ENCODE measurements at places on chromosomes 16 and 17.

- no peak for DNase-seq
These were observed 4.0 kb downstream of the PRAC1 start for GRCh38 chr17:48718227-48718760.

DNA sequence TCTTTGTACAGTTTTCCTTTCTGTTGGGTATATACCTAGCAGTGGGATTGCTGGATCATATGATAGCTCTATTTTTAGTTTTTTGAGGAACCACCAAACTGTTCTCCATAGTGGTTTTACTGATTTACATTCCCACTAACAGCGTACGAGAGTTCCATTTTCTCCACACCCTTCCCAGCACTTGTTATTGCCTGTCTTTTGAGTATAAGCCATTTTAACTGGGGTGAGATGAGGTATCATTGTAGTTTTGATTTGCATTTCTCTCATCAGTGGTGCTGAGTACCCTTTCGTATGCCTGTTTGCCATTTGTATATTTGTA lies 887 bp upstream of the EVI2B start:
- DNase-seq = no peak

- DNase-seq = peak; percentile 12
These were observed 40.1 kb downstream of the MYO18A start for GRCh38 chr17:29140051-29140621.

GRCh38 chr17:50919321-50920040 lies 53.3 kb upstream of the TOB1 start:
- peak; percentile 99 for DNase-seq

DNA sequence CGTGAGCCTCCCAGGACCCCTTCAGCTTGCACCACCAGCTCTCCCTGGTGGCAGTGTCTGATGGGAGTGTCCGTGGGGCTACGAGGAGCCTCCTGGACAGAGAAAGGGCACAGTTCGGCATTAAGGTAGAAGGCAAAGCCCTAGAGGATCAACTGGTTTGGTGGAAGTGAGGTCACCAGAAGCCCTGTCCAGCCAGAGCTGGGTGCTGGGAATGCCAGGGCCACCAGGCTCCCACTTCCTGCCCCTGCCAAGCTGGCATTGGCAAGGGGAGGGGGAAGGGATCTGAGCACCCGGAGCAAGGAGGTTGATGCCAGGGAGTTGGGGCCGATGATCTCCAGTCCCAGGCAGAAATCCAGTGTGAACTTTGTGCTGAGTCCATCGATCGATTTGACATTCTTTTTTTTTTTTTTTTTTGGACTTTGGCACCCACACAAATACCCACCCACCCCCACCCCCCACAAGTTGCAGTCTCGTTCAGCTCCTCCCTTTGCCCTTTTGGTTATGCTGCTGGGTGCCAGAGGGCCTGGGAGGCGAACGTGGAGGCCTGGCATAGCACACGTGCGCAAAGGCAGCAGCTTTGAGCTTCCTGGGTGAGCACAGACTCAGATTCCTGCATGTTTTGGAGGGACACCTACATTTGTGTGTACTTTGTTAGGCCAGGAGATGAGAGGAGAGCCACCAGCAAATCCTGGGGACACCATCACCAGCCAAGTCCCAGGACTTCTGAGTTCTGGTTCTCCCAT lies 2.1 kb downstream of the NHERF1 start:
- no peak for DNase-seq

GRCh38 chr16:57637965-57638364 lies 9.5 kb downstream of the ADGRG1 start:
- DNase-seq = no peak

DNA sequence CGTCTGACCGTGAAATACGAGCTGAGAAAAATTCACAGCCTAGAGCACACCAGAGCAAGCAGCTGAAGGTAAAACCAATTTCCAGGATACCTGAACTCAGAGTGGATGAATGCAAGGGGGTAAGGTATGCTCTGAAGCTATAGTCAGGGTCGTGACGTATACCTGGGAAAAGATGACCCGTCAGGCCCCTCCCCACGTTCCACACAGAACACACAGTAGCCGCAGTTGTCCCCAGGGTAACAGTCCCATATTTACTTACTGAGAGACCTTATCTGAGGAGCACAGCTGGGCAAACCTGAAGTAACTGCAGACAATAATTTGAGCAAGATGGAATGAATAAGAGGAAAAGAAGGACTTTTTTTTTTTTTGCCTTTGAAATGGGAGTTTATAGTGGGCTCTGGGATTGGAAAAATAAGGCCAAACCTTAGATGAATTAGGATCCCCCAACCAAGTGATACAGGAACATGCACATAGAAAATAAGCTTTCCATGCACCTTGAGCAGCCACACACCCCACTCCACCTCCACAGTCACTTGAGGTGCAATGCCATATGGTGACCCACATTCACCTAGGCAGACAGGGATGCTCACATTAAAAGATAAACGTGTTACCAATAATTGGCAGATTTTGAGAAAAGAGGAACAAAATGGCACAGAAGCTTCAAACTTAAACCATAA lies 38.0 kb downstream of the ABCA6 start:
- DNase-seq = no peak

DNA sequence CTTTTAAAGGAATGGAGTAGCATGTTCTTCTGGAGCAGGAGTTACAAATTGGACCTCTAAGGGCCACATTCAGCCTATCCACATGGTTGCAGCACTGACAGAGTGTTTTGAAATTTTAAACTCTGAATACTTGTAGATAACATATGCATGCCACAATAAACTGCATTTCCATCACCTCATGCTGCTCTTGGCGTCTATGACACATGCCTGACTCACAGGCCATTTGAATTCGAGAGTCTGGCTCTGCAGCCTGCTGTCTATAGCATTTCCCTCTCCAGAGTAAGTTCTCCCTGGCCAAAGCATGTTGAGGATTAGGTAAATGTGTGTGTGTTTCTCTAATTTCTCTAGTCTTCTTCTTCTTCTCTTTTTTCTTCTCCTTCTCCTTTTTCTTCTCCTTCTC lies 28.7 kb upstream of the MYOCD start:
- no peak for DNase-seq
